SW480 (cell line): ENCODE measurements at places on chromosomes 5 and 9.

DNA sequence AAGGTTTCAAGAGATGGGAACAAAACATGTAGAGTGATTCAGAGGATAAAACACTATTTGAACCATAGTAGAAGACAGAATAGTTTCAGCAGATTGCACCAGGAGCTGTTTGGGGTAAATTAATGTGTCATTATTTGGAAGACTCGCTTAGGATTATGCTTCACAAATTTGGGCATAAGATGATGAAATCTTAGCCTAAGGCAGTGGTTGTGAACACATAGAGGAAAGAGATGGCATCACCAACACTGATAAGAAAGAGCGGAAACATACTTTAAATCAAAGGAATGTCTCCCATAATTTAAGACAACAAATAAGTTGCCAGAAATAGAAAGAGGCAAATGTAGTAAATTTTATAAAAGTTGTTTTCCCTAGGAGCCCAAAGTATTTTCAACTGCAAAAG, 66.1 kb upstream of the TBCA start:
- no peak for DNase-seq

DNA sequence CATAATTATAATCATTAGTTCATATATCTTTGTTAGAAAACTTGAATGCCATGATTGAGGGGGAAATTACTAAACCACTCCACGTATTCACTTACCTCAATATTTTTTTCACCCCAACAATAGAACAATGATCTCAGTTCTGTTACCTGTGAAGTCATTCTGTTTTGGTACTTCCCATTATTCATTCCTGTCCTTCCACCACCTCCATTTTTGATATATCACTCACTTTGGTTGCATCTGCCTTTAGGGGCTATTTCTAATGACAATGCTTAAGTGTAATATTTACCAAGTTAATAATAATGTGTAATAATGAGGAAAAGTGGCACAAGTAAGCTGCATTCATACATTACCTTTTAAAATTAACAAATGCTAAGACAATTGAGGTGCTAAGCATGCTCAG, 218.4 kb downstream of the SPATA31D1 start:
- DNase-seq: no peak

DNA sequence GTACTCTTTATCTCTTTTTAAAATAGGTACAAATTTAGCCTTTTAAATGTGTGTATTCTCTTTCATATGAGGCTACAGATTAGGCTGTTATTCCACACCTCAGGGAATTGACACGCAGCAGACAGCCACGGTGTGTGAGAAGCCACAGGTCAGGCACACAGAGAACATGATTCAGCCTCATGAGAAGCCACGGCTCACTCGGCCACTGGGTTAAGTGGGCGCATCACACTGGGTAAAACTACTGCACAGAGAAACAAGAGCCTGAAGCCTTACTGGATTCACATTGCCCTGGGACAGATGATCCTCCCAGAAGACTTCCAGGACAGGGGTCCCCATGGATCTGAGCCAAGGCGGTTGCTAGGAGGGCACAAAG, 28.2 kb downstream of the LPCAT1 start:
- DNase-seq: no peak

- no peak for DNase-seq
Observed at GRCh38 chr9:122526602-122527001, 491 bp downstream of the OR1N1 start.

DNA sequence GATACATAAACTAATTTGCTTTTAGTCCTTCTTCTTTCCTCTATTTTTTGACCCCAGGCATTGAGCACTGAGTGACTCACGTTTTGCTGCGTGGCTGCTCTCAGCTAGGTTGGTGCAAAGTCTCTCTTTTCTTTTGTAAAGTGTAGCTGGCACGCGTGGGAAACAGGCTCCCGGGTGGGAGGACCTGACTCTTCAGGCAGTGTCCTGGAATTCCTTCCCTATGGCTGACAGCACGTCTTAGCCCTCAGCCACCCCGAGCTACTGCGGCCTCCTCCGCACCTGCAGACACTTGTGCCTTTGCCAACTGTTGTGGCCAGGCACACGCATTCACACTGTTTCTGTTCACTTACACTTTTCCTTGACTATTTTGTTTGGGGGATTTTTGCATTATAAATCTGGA, 877 bp upstream of the SCGB3A1 start:
- no peak for DNase-seq

GRCh38 chr5:169670769-169671525, 33.9 kb downstream of the DOCK2 start:
- DNase-seq: no peak

- DNase-seq: no peak
Observed at GRCh38 chr9:89609426-89610006, 4.7 kb downstream of the GADD45G start.

- no peak for DNase-seq
Observed at GRCh38 chr9:110123341-110124095, 84.4 kb downstream of the C9orf152 start.

DNA sequence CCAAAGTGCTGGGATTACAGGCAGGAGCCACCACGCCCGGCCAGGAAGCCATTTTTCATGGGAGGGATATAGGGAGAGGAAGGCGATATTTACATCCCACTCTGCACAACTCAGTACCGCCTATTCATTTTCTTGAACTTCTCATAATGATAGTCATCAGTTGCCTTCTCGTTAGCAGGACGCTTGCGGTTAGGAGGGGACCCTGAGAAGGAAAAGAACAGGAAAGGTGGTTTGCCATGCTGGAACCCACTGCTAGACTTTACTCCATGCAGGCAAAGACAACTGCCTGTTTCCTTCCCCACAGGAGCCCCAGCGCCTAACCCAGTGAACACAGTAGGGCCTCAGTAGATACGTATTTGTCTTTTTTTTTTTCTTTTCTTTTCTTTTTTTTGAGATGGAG, 4.1 kb upstream of the TOR1A start:
- no peak for DNase-seq

- no peak for DNase-seq
Observed at GRCh38 chr5:133867851-133868545, 100.4 kb downstream of the C5orf15 start.

DNA sequence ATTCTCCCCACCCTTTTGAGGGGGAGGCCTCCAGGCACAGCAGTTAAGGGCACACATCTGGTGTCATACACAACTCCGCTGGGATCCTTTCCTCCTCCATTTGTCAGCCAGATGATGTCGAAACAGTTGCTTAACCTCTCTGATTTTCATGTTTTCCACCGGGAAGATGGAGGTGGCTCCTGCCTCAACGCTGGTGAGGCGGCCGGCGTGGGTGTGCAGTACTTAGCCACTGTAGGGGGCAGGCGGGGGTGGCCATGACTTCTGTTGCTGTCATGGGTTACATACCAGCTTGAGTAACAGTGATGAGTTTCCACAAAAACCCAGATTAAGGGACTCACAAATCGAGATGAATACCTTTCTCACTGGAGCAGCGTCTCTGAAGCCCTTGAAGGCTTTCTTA, 63.1 kb upstream of the EPB41L4B start:
- DNase-seq: no peak

DNA sequence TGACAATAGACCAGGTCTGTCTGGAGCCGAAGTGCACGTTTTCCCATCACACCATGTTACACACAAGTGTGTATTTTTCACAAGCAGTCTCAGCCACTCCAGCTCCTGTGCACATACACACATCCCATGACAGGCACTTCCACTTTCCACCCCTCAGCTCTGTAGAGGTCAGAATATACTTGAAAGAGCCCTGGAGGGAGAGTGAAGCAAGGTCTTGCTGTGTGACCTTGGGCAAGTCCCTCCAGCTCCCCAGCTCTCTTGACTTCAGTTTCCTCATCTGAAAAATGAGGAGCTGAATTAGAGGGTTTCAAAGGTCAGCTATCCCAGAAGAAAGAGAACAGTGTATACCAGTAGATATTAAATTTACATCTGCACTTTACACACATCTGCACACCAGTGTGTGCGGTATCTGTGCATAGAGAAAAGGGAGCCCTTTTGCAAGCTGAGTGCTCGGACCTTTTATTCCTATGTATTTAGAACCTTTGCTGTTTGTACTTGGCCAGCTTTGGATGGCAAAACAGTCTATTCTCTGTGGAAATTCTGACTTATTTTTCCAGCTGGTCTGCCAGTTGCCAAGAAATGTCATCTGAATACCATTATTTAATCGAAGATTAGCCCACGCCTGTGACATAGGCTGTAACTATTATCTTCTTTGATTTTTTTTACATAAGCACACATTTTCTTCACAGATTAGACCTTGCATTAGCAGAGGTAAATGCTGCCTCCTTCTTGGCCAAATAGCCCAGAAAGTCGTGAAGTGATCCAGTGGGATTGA, 528.0 kb downstream of the BNC2 start:
- DNase-seq: no peak

GRCh38 chr5:172567843-172568242, 73.2 kb upstream of the NEURL1B start:
- no peak for DNase-seq

DNA sequence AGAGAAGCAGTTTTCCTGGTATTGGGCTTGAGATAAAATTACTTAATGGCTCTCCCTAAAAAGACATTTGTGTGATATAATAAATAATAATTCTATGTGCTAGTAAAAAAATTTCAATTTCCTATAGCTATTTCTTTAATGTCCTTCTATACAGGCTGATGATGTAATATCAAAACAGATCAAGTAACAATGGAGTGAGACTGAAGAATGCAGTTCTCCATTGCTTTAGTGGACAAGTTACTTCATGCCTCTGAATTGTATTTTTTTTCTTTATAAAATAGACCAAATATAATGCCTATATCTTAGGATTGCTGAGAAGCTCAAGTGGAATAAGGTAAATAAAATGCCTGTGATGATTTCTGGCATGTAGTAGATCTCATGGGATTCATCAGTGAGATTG, 35.6 kb upstream of the NEURL1B start:
- DNase-seq: no peak

- peak; percentile 91 for DNase-seq
Observed at GRCh38 chr9:130986356-130986965, 22.5 kb upstream of the LAMC3 start.

DNA sequence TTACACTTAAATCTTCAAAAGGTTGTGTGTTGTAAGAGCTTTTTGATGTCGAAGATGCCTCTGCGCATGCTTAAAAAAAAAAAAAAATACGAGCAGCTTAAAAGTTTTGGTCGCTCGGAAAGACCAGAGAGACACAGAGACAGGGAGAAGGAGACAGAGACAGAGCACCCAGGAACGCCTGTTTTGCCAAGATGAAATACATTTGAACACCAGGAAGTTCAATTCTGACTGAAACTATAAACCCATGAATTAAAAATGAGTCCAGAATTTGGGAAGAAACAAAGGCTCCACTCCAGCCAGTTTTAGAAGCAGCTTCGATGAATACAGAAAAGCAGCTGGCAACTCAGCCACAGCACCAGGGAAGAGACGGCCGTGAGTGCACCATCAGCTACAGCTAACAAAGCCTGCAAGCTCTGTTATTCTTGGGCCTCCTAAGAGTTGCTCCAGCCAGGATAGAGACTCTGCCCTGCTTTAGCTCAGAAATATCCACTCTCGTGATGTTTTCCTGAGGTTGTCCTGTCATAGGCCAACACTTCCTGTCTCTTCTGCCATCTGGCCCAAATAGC, 2.5 kb upstream of the ZNF474 start:
- DNase-seq: no peak
